ENCODE measurements at places on chromosomes 3 and 15.

DNA sequence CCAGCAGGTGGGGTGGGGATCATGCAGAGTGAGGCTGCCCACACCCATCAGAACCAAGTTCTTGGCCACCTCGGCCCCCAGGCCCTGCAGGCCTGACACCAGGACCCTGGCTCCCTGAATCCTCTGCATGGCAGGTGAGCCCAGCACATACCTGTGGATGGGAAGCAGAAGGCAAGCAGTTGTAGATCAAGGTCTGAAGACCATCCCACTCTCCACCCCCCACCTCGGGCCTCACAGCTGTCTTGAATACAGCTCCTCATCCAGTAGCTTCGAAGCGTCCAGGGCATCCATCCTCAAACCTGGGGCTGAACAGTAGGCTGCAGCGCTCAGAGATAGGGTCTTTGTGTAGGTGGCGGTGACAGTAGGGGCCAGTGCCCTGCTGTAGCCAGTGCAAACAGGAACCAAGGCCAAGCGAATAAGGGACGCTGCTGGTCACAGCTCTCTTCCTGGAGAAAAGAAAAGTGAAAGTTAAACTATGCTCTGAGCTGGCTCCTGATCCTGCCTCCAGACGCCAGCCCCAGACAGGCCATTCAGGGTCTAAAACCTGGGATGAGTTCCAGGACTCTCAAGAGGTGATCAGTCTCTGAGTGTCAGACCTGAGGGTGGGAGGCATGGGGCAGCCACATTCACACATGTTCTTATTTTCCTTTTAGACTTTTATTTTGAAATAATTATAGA lies at the start of gene UBA7:
UBA7 (minus strand) TSS at position 457 of the 678 bp plus-strand sequence; CDS start at position 291, 166 bp downstream.
- DNase-seq: peak; percentile 36

DNA sequence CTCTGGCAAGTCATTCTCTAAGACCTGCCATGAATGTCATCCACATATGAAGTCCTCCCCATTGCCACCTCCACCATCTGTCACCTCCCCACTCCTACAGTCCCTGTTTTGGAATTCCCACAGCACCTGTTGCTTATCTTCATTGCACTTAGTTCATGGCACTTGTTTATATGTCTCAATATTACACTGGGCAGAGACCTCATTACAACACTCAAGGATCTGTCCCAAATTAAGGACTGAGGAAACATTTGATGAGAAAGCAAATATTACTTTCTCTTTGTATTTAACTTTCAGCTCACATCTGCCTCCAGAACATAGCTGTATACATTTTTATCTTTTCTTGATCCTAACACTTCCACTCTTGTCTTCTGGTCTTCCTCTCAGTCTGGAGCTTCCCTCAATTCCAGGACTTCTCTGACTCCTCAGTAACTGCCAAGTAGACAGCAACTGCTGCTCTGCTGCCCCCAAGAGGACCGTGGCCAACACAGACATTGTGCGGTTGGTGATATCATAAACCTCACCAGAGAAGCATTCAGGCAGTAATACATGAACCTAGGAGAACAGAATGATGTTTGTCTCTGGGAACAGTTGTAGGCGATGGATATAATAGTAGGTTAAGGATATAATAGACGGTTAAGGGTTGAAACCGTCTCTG lies 45.0 kb upstream of the FGF12 start:
- DNase-seq: peak; percentile 21

DNA sequence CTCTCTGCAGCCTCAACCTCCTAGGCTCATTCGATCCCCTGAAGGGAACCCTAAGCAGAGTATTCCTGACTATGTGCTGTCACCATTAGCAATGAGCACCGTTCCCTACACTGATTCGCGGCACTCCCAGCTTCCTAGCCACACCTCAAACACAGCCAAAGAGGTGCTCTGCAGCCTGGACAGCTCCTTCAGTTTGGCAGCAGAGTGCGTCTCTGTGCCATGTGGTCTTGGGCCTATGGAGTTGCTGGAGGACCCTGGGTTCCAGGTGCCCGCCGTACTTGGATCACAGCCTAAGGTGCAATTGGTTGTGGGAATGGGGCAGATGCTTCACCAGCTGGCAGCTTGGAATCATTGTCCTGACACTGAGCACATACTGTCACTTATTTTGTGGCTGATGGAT lies 17.3 kb upstream of the IL12A start:
- no peak for DNase-seq

DNA sequence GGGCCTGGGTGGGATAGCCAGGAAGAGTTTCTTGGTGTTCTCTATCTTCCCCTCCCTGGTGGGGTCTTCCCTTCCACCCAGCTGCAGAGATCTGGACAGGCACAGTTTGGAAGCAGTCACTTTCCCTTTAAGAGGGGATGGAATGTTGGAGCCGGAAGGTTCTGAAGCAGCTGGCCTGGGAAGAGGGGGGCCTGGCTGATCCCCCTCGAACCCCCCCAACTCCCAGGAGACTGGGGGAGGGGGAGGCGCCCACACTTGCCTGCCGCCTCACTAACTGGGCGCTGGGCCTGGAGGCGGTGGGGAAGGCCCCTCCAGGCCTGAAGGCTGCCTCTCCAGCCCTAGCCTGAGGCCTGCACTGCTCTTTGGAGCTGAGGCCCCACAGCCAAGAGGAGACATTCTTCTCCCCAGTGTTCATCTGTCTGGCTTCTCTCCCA lies 1.4 kb downstream of the DVL3 start:
- DNase-seq: peak; percentile 18

DNA sequence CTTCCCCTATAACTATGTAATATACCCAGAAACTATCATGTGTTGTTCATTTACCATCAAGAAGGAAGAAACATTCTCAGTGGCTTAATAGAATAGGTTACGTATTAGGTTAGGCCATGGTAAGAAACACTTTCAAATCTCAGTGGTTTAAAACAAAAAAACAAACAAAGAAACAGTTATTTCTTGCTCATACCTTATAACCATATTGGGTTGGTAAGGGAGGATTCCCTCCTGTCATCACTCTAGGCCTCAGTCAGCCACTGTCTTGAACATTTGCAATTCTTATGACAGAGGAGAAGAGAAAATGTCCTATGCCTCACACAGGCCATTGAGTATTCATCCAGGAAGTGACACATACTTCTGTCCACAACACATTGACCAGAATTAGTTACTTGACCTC lies 727.7 kb upstream of the NECTIN3 start:
- DNase-seq: no peak

- DNase-seq: no peak
These were observed 29.5 kb downstream of the SIAH2 start for GRCh38 chr3:150733373-150733935.

DNA sequence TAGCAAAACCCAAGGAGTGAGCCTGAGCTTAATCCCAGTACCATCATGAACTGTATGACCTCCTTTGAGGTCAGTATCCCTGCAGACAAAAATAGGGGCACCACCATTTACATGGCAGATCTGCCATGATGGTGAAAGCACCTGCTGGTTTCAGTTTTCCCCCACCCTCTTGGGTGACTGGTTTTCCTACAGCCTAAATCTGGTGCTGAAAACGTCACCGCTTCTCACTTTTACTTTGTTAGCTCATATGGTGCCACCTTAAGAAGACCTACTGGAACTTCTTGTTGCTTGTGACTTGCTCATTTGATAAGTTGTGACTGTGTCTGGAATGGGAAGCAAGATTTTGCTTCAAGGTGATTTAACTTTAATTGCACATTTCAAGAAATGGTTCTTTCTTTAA lies 5.1 kb downstream of the PPP1R2 start:
- DNase-seq: peak; percentile 91

DNA sequence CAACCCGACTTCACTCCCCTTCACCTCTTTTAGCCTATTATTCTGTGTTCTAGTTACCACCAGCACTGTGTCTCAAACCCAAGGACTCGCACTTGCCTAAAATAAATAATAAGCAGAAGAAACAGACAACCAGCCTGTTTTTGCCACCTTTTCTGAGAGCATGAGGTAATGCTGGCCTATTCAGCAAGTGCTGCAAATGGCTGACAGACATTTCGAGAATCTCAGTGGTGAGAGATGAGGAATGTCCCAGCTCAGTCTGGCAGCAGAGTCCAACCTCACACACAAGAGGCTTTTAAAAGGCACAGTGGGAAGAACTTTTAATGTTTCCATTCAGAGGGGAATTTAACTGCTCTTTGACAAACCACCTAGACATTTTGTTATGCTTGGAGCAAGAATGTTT lies 143.3 kb upstream of the GMNC start:
- no peak for DNase-seq

- no peak for DNase-seq
These were observed 365.8 kb downstream of the FOXP1 start for GRCh38 chr3:71217640-71218222.

DNA sequence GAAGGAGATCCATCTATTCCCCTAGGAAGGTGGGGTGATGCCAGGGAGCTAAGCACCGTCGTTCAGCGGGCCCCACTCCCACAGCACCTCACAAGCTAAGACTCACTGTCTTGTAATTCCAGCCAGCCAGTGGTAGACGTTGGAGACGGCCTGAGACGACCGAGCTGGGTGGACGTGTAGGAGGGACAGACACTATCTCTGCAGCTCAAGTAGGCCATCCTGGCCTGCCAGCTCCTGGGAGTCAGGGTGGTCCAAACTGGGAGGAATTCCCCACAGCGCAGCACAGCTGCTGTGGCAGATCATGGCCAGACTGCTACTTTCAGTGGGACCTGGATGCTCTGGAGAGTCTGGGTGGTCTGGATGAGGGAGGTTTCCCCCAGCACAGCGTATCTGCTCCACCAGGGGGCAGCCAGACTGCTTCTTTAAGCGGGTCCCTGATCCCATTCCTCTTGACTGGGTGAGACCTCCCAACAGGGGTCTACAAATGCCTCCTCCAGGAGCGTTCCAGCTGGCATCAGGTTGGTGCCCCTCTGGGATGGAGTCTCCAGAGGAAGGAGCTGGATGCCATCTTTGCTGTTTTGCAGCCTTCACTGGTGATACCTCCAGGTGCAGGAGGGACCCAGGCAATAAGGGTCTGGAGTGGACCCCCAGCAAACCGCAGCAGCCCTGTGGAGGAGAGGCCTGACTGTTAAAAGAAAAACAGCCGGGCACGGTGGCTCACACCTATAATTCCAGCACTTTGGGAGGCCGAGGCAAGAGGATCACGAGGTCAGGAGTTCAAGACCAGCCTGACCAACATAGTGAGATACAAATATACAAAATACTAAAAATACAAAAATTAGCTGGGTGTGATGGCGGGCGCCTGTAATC lies 27.6 kb downstream of the GNB5 start:
- DNase-seq: no peak

- DNase-seq: peak; percentile 92
These were observed 19.2 kb upstream of the CPOX start for GRCh38 chr3:98612587-98612986.

DNA sequence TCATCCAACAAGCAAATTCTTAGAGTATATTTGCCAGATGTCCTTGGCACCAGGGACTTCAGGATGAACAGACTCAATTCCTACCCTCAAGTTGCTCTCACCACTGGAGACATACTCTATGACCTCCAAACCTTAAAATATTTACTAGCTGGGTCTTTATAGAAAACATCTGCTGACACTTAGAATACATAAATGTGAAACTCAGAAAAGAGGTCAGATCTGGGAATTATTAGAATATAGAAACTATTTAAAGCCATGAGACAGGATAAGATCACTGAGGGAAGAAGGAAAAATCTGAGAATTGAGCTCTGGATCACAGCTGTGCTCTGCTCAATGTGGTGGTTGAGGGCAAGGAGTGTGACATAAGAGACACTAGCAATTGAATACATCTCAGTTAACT lies 695.4 kb upstream of the UBE2E2 start:
- no peak for DNase-seq

- DNase-seq: no peak
These were observed 419.6 kb upstream of the TGFBR2 start for GRCh38 chr3:30186741-30187219.

DNA sequence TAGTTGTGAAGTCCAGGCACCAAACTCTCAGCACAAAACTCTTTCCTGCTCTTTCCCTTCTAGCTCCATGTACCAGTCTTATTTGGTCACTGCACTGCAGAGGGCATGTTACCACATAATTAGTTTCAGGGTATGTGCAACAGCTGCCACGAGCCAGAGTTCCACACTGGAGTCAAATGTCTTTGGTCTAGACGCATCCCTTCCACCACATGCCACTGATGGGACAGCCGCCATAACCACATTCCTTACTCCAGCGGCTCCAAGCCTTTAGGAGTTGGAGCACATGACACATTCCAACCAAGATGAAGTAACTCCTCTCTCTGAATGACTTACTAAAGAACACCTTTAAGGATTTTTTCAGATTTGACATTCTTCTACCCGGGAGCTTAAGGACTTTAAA lies 153.4 kb downstream of the ERC2 start:
- no peak for DNase-seq

Measured in RPMI8226 (cell line).